NCI-H1105 (cell line): ENCODE measurements at places on chromosomes 3 and 15.

DNA sequence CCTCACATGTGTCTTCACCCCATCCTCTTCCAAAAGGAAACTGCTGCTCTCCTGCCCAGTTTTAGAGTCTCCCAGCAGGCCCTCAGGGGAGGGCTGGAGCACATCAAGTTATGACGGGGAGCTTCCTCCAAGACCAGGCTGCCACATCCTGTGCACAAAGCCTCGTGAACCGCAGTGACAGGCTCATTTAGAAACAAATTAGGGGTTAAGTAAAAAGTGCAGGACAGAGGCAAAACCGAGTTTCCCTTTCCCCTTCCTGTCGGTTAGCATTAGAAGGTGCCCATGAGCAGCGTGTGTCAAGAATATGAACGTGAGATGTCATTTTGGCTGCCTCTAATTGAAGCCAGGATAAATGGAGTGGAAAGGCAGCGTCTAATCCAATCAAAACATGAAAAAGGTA, 199.7 kb downstream of the ARRDC4 start:
- no peak for DNase-seq

DNA sequence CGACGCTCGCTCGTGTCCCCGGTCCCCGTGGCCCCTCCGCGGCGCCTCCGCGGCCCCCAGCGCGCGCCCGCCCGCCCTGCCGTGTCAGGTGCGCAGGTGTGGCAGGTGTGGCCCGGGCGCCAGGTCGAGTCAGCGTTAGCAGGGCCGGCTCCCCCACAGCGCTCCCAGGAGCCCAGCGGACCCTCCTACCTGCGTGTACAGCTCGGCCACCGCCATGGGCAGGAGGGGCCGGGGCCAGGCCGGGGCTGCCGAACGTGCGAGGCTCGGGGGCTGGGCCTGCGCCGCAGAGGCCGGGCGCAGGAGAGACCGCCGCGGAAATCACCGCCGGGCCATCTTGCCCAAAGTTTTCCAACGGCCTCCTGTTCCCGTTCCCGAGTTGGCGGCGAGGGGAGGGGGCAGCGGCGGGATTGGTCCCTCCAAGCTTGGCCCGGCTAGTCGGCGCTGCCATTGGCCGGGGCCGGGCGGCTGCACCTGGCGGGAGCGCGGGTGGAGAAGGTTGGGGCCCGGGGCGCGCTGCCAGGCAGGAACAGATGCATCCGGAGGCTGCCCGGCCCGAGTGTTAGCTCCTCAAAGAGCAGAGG, at the start of gene MYO5C:
Gene MYO5C (minus strand): TSS at position 384 of the 581 bp plus-strand sequence. CDS start 168 bp downstream, at position 216.
- DNase-seq = peak; percentile 85

DNA sequence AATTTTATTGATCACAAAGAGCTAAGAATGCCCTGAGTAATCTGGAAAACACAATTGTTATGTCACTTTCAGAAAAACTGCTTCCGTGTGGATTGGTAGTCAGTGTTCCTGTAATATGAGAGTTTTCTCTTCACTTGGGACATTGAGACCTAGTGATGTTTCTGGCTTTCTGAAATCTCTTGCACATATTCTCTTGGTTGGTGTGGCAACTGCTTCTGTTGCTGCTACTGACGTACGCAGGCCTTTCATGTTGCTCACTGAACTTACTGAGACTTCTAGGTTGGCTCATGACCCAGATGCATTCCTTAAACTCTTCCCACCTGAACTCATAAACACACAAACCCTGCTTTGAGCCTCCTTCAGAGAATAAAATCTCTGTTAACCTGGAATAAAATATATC, 175.0 kb upstream of the PFN2 start:
- no peak for DNase-seq

GRCh38 chr15:83207009-83207659, 489 bp downstream of the HDGFL3 start:
- DNase-seq = no peak

DNA sequence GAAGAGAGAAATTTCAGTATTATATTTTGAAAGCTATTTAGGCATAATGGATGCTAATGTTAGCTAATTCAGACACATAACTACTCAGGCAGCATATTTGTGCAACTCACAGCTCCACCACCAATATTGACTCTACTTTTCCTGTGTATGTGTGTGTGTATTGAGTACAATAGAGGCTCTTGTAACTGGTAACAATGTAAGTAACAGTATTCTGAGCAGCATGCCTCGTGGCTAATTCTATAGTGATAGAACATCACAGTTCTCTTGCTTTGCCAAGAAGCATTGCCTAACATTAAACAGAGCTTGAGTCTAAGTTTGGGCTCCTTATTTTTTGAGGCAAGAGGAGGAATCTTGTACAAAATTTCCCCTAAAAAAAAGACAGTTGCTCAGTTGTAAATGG, 98.6 kb upstream of the ARHGEF26 start:
- DNase-seq = no peak
